Lung (tissue), 17 donors: ENCODE measurements at places on chromosomes 12 and 14. TPM values are rescaled to one million over a fixed set of nuclear protein-coding genes. Genes with fewer than 3 reads are reported as not detected.

The FGF6 gene
- total RNA-seq = not detected

The NPFF gene
- total RNA-seq = not detected

The TIMELESS gene
- 9.9 TPM for total RNA-seq

The TDP1 gene
- 10.3 TPM for total RNA-seq

The GYS2 gene
- not detected for total RNA-seq

The GPX2 gene
- not detected for total RNA-seq

The FOXN4 gene
- 0.25 TPM for total RNA-seq

The ALDH1L2 gene
- total RNA-seq = 6.8 TPM

DNA sequence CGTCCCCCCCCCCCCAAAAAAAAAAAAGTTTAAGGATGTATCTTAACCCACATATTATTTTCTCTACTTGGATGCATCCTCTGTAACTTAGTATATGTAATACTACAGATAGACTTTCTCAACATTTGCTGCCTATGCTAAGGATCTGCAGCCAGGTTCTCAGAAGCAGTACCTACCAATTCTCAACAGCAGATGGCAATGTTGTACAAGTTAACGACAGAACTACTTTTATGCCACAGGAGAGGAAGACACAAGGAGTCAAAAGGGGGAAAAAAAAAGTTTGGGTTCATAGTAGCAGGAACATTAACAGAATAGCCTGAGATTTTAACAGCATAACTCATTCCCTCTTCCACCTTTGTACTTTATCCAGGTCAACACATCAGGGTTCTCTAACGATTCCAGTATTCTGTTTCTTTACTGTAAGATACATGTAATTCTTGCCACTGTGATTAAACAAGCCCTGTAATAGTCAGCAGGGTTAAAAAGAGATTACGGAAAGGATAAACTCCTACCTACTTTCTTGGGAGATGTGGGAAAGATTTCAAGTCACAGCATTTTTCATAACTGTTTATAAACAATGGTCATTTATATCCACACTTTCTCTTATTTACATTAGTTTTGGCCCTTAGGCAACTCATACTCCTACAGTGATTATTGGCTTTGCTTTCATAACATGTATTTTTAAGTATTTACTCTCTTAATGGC is 5.7 kb upstream of the NEK9 start:
- peak; percentile 90 for DNase-seq

DNA sequence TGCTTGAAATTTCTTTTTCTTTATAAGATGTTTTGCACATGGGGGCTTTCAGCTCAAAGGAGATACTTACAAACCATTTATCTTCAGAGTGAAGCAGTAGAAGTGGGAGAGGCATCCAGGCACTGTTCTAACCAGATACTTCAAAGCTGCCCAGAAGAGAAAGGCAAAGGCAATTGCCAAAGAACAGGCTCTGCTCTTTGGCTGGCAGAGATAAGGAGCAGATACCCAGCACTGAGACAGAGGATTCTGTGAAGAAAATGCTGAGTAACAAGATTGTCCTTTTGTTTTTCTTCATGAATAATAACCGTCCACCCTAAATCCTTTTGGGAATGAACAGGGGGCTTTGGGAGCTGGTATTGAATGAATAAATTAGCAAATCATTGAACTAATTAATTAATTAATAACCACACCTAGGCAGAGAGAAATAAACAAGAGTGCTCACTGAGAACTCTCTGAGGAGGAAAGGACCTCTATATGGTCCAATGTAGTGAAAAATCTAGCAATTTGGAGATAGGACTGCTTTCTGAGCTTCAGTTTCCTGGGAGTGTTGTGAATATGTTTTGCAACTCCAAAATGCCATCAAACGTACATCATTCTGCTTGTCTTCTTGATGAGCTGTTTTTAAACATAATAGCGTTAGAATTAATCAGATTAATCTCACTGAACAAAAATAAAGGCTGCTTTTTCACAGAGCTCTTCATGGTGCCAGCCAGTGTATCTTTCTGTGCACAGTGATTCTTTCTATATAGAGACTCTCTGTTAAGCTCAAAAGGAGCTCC is 192.8 kb upstream of the AMIGO2 start:
- peak; percentile 61 for DNase-seq

DNA sequence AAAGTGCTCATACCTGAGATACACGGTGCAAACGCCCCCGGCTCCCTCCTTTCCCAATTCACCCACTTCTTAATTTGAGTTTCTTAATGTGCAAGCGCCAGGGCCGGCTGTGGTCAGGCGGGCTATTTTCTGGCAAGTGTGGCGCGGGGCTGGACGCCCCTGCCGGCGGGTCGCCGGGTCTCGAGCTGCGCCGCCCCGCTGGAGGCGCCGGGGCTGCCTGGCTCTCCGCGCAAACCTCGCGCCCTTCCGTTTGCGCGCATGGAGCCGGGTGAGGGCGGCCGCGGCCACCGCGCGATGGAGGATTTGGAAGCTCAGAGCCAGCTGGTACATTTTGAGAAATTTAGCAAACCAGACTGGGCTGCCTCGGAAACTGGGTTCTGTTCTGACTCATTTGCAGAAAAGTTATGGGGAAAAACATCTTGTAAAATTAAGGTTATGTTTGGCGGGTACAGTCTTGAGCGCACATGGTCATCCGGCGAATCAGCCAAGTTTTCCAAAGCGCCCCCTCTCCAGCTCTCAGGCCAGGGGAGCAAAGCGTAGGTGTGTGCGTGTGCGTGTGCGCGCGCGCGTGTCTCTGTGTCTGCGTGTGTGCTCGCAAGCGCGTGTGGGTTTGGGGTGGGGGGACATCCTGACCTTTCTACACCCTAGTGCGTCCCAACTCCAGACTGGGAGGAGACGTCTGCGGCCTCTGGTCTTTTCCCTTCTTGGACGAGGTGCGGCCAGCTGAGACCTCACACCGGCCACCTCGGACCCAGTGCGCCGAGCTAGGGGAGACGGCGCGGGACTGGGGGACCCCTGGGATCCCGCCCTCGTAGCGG is 6.5 kb upstream of the OTX2 start:
- no peak for DNase-seq

- DNase-seq = peak; percentile 49
Observed at GRCh38 chr14:33987565-33988080, 36.7 kb upstream of the EGLN3 start.

DNA sequence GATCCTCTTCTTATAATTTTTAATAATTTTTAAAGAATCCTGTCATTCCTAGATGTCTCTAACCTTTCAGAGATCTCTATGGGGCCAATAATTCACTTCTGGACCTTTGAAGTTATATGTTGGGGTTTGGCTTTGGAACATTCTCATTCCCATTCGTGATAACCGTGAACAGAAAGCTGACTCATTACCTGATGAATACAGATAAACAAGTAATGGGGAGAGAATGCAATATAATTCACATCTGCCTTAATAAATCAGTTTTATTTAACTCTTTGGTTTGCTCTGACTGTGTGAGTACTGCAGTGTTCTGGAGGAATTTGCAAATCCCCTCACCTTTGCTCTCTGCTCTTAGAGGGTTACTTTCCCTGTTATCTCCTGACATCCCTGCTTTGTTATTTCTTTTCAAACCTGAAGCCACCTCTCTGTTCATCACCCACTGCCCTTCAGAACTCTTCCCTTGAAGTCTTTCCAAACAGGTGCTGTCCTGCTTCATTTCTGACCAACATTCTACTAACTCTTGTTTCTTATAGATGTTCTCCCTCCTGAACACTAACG is 79.6 kb upstream of the SLC38A2 start:
- no peak for DNase-seq

DNA sequence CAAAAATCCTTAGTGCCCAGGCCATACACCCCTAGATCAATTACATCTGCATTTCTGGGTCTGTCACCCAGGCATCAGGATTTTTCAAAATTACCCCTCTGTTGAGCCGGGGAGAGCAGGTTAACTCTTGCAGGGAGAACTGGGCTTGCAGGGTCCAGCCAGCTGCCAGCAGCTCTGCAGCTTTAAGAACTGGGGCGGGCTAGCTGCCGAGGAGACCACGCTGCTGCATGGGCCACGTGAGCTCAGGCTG is at the start of gene DGLUCY:
DGLUCY (plus strand) TSS at position 245 of the 250 bp plus-strand sequence. CDS start 46,222 bp downstream, outside the sequence.
- DNase-seq = peak; percentile 92

GRCh38 chr12:117861691-117862090 is 107.1 kb downstream of the KSR2 start:
- DNase-seq = no peak

DNA sequence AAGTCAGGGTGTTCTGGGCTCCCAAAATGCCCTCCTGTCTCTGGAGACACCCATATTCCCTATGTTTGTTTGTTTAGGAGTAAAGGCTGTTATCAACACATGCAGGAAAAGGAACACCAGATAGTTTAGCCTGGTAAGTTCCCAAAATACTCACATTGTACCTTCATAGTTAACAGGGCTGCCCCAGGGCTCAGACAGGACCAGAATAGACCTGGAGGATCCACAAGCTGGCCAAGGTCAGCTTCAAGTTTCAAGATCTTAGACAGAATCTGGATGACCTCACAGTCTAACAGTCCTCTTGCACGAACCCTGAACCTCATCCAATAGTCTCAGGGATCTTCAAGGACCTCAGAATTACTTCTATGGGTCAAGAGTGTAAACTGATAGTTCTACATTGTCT is 18.1 kb upstream of the HSP90B1 start:
- DNase-seq = no peak

DNA sequence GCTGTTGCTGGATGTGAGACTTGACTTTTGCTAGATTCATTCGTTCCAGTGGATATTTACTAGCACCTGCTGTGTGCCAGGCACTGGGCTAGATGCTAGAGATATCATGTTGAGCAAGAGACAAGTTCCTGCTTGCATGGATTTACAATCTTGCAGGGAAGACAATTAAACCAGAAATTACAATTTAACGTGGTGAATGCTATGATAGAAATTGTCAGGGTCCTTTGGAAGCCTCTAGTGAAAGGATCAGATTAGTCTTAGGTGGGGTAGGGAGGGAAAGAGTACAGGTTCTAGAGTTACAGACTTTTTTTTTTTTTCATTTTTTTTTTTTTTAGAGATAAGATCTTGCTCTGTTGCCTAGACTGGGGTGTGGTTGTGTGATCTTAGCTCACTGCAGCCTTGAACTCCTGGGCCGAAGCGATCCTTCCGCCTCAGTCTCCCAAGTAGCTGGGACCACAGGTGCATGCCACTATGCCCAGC is 36.7 kb downstream of the SPATS2 start:
- no peak for DNase-seq

GRCh38 chr14:59161561-59162175 is 26.8 kb upstream of the DAAM1 start:
- DNase-seq = peak; percentile 83

DNA sequence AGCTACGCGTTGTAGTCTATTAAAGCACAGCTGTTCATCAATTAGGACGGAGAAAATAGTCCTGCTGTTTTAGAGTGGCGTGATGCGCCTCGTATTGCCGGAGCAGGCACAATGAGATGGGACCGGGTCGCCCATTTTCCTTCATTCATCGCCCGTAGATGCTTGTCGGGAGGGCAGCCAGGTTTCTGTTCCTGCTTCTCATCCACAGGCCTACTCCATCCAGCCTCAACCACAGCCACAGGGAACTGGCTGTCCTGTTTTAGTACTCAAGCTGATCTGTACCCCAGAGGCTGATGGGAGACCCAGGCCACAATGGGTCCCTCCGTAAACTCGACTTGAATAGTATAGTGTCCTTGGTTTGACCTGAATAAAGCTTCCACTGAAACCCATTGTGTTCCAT is 264.0 kb downstream of the VRK1 start:
- no peak for DNase-seq

DNA sequence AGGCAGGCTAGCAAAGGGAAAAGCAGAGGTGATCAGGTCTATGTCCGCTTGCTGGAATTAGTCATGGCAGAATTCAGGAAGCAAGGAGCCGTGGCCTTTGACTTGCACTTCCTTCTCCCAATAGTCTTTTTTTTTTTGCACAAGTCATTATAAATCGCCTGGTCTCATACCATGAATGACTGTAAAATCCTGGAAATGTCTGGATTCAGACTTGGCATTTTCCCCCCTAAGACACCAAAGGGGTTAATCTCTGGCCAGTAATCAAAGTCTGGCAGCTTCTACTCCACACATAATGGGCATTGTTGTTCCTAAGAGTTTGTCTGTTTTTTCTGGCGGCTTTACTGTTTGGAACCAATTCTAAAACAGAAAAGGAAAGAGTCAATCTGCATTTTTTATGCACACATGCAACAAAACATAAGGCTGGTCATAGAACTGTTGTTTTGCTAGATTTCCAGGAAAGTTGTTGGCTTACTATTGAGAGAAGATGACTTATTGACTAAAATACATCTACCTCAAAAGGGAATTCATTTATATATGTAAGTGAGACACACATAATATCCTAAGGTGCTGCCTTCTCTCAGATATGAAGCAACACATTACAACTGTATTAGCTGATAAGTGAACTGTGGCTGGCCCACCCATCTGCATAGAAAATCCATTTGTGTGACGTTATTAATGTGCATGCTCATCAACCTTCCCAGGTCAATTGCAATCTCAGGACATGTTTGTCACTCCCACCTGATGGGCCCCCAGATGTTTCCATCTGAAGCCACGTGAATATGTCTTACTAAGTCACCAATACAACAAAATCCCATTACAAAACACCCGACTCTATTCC is 157.3 kb downstream of the BTG1 start:
- DNase-seq = peak; percentile 78

DNA sequence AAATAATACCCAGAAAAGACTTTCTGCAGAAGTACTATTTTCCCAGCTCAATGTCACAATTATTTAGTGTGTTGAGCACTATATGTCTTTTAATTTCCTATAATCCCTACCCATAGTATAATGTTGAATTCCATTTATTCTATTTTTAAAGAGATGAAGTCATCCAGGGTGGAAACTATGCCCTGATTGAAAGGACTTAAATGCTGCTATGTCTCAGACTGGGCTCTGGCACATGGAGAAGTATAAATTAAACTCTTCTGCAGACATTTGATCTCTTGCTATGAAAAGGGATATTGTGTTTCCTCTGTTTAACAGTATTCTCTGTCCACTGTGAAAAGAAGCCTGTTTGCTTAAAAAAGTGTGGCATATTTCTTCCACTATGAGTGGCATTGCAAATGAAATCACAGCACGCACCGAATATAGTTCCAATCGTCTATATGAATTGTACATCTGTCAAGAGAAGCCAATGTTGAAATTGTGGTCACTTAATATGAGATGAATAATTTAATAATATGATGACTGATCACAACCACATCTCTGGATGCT is 192.3 kb downstream of the BCAT1 start:
- DNase-seq = no peak

DNA sequence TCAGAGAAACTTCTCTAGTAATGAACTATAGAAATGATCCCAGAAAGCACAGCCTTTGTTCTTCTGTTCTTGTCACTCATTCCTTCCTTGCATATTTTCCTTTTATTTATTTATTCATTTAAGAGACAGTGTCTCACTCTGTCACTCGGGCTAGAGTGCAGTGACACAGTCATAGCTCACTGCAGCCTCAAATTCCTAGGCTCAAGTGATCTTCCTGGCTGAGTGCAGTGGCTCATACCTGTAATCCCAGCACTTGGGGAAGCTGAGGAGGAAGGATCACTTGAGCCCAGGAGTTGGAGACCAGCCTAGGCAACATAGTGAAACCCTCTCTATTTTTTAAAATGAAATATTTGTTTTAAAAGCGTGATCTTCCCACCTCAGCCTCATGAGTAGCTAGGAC is 11.5 kb downstream of the TECPR2 start:
- no peak for DNase-seq

- DNase-seq = no peak
Observed at GRCh38 chr14:72826039-72826438, 67.9 kb downstream of the DPF3 start.
